NB4 (cell line): ENCODE measurements at places on chromosomes 5 and 9.

- DNase-seq, result no peak
These were observed 197.4 kb upstream of the ISL1 start for GRCh38 chr5:51185850-51186329.

DNA sequence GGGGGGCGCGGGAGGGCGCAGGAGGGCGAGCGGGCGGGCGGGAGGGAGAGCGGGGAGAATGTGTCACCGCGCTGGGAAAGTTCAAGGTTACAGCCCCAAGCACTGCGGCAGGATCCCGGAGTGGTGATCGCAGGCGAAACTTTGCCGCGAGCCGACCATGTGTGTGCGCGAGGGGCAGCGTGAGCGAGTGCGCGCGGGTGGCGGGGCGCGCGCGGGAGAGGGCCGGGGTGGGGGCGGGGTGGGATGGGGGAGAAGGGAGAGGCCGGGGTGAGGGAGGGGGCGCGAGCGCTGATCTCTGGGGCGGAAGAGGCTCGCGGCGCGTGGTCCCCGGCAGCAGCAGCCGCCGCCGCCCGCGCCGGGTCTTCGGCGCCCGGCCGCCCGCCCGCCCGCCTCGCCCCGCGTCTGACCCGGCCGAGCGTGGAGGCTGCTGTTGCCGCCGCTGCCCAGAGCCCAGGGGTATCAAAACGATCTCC, at the start of gene NFIB:
Gene NFIB, minus strand, starts transcription at position 191 of the 473 bp plus-strand sequence. CDS start 630 bp downstream, outside the sequence.
- no peak for DNase-seq

DNA sequence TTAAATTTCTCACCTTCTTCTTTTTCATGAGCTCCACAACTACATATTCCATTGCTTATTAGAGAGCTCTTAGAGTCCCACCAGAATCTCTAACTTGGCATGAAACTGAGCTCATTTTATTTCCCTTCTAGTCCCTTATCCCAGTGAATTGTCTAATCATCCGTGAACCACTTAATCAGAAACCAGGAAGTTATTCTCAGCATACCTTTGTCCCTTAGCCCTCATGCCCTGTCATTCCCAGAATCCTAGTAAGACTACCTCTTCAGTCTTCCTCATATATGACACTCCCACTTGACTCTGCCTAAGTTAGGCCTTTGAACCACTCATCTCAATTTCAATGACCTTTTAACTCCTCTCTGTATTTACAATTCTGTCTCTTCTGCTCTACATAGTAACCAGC, 93.0 kb upstream of the PAPPA start:
- DNase-seq, result no peak

DNA sequence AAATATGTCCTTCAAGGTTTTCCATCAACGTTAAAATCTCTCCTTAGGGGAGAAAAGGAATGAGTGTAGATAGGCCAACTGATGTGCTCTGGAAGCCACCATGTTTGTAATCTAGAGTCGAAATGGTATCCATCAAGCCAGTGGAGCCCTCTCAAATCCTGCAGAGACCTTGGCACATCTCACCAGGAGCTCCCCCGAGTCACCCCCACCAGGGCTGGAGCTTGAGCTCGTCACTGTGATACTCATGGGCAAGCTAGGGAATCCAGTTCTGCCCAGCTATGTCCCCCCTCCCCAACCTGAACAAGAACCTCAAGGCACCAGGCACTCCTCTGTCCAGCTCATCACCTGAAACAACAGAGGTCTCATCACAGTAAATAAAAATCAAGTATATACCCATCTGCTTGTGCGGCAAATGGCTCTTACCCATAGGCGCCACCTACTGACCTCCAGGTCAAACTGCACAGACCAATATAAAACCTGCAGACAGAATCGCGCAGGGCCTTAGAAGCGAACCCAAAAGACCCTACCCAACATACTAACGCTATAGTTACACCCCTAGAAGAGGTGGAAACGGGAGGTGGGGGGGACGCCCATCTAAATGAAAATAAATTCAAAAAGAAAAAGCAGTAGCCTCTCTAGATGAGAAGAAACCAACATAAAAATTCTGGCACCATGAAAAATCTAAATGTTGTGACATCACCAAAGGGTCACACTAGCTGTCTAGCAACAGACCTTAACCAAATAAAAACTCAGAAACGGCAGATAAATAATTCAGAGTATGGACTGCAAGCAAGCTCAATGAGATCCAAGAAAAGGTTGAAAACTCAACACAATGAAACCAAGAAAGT, 75.0 kb downstream of the TTC39B start:
- DNase-seq, result peak; percentile 75

GRCh38 chr5:90171466-90171865, 238.1 kb downstream of the CETN3 start:
- no peak for DNase-seq

DNA sequence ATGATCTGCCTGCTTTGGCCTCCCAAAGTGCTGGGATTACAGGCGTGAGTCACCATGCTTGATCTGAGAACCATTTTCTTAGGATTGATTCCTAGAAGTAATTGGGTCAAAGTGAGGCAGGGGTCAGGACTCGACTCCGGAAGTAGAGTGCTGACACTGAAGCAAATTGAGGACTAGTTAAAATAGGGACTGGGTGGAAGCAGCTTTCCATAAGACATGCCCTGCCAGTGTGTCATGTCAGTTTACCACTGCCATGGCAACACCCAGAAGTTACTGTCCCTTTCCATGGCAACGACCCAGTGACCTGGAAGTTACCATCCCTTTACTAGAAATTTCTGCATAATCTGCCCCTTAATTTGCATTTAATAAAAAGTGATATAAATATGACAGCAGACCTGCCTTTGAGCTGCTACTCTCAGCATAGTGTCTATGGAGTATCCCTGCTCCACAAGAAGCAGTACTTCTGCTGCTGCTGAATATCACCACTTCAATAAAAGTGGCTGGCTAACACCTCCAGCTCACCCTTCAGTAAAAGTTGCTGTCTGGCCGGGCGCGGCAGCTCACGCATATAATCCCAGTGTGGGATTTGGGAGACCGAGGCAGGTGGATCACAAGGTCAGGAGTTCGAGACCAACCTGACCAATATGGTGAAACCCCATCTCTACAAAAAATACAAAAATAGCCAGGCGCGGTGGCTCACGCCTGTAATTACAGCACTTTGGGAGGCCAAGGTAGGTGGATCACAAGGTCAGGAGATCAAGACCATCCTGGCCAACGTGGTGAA, 47.8 kb upstream of the JADE2 start:
- DNase-seq, result no peak

DNA sequence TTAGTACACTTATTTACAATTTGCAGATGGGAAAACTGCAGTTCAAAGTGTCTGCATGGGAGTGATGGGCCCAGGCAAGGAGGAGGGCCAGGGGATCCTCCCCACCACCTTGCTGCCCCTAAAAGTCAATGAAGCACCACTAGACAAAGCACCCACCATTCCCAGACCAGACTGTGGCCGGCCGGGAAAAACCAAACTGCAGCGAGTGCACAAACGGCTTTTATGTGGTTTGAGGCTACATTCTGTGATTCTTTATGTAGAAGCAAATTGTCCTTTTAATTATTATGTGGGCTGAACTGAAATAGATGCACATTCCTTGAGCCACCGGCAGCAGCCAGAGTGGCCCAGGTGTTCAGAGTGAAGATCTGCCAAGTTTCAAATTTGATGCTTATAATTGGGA, 585.3 kb upstream of the KLF4 start:
- DNase-seq, result no peak

DNA sequence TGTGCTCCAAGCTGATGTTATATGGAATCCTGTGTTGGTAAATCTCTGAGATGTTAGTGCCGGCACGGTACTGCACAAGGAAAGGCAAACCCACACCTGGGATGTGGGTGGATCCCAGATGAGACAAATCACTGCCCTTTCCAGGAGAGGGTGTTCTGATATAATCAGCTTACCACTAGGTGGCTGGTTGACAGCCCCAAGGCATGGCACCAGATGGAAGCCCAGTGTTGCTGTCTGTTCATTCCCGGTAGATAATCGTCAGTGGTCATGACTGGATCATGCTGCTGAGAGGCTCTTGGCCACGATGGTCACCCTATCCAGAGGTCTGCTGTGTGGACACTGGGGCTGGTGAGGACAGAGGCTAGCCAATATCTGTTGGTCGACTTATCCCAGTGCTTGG, 184.0 kb downstream of the CACNA1B start:
- DNase-seq, result no peak

DNA sequence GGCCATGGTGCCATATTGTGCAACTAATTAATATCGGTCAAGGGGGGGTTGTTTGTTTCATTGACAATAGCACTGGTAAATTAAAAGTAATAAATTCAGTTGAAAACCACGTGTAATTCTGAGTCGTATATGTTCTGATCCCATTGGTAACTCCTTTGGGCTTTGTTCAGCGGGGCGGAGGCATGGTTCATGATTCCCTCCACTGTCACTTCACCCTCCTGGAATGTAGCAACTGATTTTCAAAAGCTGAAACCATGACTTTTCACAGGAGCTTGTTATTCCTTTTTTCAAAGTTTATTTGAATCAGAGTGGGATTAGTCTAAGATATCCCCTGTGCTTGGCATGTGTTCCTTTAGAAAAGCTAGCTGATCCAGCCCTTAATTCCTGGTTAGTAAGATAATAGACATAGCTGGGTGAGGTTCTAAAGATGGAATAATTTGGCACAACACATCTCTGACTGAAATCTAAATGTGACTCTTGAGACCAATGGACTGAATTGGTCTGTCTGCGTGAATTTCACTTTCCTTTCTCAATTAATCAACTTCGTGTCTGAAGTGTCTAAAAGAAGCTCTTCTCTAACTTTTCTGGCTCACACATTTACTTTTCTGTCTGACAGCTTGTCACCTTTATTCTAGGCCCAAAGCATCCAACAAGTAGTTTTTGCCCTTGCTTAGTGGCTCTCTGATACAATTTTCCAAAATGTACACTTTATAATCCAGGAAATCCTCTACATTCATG, 185.7 kb upstream of the VCAN start:
- no peak for DNase-seq

DNA sequence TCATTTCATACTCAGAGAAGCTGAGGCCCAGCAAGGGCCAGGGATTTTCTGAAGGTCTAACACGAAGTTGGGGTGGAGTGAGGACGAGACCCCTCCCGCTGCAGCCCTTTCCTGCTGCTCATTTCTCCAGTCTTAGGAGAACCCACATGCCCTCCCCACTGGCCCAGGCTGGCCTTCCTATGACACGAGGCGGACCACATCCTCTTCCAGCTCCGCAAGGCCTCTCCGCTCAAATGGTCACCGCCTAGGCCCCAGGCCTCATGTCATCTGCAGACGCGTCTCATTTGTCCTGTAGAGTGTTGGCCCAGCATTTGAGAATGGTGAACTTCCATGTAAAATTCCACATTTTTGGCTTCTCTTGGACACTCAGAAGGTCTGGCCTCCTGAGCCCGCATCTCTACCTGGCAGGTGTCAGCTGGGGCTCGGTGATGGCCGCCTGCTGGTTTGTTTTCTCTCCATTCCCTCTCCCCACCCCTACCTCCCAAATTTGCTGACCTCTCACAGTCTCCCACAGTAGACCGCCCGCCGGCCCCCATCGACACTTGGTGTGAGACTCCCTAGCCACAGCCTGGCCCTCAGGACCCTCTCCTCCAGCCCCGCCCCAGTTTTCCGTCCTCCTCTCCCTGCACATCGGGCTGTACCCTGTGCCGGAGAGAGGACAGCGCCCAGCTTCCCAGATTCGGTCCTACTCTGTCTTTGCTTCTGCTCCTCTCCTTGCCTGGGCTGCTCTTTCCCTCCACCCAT, 51.7 kb downstream of the ERGIC1 start:
- DNase-seq, result no peak

GRCh38 chr5:120039111-120039510, 409.8 kb downstream of the FAM170A start:
- DNase-seq, result no peak

GRCh38 chr5:57411982-57412381, 70.6 kb downstream of the ACTBL2 start:
- DNase-seq, result no peak

DNA sequence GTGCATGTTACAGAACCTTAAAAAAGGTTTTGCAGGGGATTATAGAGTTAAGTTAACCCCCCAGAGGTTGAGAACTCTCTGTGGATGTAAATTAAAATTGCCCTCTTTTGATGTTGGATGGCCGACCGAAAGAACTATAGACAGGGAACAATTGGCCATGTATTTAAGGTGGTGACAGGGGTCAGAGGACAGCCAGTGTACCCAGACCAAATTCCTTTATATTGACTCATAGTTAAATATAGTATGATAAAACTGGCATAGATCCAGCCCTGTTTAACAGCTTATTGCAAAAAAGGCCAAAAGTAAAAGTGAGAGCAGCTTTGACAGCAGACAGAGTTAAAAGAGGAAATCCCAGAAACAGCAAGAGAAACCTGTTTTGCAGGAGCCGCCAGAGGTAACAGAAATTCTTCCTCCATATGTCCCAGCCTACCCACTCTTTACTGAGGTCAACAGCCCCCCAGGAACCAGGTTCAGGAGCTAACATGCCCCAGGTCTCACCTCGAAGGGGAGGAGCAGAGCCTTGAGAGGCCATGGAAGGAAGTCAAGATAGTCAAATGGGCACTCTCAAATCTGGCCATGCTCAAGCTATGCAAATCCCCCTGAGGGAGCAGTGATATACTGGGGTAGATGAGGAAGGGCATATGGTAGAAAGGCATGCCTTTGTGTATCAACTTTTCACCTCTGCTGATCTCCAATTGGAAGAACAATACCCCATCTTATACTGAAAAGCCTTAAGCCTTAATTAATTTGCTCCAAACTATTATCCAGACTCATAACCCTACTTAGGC, 156.4 kb upstream of the COX7C start:
- DNase-seq, result no peak

DNA sequence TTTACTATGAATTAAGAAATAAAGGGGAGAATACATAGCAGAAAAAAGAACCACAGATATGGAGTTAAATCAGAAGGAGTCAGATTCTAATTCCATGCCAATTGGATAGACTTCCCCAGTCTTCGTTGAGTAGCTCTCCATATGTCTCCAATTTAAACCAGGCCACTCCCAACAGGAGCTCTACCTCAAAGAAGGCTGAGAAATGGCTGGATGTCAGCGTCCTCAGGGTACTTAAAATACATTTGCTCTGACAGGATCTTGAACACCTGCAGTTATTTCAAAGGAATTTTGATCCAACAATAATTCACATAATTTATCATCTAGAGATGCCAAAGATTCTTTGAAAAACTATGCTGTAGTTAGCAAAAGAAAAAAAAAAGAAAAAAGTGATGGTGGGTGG, 133.9 kb upstream of the FBN2 start:
- no peak for DNase-seq

DNA sequence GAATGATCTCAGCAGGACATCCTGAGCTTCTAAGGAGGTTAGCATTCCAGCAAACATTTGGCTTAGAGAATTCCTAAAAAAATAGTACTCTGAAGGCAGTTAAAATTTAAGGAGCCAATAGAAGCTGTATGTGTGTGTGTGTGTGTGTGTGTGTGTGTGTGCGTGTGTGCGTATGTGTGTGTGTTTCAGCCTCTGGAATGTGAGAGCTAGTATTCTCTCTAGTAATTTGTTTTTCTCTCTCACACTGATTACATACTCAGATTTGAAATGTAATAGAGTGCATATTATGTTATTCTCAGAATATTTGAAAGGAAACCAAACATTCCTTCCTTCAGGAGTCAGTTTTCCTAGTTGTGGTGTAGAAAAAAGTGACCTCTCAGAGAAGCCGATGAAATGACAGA, 279.6 kb downstream of the TMEM38B start:
- no peak for DNase-seq
